ENCODE measurements at places on chromosomes 4 and X. TPM values are rescaled to one million over a fixed set of nuclear protein-coding genes. Genes with fewer than 3 reads are reported as not detected.

The PHOX2B gene
- total RNA-seq, result not detected

The HMX1 gene
- 0.16 TPM for total RNA-seq

The GATA1 gene
- total RNA-seq, result not detected

The MTMR8 gene
- total RNA-seq, result 1.2 TPM

The XPNPEP2 gene
- 9.9 TPM for total RNA-seq

The USP17L18 gene
- not detected for total RNA-seq

The ZNF185 gene
- 7.8 TPM for total RNA-seq

The SPP1 gene
- 22.7 TPM for total RNA-seq

The HPGDS gene
- total RNA-seq, result not detected

Measured in hair follicle dermal papilla cell (primary cell).